ENCODE measurements at places on chromosomes 7 and 10.
A peak's percentile ranks its signal among the peaks of the same experiment; 100 is the strongest.

GRCh38 chr7:76216381-76217082, 14.8 kb downstream of the SRRM3 start:
- no peak for DNase-seq

DNA sequence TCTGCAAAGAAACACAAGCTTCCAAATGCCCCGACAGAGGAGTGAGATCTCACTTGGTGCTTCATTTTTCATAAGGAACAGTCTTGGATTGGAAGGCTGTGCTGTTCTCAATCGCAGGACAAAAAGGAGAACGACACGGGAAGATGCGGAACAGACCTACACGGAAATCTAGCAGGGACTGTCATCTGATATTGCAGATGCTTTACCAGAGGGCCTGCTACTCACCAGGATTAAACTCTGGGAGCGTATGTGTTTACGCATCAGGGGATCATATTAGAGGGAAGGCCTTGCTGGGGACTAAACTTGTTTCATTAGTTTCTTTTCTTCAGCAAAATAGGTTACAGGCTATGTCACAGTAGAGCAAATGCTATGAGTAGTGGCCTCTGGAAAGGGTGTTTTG, 82.8 kb upstream of the EEPD1 start:
- no peak for DNase-seq

DNA sequence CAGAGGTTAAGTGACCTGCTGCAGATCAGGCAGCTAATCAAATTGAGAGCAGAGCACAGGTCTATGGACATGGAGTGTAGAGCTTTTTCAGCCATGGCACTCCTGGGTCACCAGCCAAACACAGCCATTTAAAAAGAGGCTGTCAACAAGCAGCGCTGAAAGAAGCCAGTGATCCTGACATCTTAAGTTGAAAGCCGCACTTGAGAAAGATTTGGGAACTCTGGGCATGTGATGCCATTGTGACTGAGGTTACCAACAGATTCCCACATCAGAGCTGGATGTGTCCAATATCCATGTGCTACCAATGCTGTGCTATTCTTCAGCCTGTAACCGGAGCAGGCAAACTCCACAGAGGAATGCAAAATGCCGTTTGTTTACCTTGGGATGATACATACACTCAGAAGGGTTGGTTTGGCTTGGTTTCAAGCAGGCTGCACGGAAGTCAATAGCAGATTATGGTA, 56.2 kb upstream of the ABLIM1 start:
- no peak for DNase-seq

DNA sequence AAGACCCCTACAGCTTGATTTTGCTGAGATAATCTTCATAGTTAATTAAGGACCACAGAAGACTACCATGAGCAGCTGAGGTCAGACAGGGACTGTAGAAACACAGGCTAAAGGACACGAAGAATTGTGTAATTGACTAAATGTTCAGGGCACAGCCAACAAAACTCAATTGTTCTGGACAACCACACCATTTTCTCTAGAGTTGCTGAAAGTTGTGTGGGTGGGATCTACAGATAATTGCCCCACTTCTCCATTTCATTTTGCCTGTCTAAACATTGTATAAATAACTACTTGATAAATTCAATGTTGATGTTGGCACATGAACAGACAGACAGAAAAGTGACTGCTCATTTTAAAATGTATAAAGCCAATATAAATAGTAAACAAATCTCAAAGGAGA, 39.0 kb upstream of the SLC16A12 start:
- no peak for DNase-seq

DNA sequence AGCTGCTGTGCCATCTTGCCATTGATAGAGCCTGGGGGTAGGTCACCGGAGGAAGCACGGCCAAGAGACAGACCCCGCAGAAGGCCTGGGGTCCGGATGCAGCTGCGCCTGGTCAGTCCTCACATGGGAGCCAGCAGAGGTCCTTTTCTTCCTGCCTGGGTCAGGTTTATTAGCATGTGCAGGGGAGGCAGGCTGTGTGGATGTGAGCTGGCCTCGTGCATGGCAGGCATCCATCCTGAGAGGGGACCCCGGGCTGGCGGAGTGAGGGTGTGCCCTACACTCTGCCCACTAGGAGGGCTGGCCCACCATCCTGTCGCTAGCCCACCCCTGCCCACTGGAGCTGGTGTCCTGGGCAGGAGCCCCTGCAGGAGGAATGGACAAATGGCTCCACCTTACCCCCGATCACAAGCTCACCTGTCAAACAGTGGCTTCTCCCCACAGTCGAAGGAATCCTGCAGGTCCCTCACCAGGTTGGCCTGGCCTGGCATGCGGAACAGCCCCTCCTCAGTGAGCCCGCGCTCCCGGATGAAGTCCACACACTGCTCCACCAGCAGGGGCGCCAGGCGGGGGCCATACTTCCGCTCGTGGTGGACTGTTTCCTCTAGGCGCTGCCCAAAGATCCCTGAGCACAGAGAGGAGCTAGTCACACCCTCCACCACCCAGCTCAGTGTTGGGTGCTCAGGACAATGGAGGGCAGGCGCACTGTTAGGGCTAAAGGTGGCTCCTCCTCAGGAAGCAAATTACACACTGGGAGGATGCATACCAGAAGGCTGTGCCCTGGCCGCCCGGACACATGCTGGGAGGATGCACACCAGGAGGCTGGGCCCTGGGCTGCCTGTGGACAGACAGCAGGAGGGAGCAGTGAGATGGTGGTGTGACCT, 145.4 kb downstream of the ARHGAP22 start:
- DNase-seq = no peak

DNA sequence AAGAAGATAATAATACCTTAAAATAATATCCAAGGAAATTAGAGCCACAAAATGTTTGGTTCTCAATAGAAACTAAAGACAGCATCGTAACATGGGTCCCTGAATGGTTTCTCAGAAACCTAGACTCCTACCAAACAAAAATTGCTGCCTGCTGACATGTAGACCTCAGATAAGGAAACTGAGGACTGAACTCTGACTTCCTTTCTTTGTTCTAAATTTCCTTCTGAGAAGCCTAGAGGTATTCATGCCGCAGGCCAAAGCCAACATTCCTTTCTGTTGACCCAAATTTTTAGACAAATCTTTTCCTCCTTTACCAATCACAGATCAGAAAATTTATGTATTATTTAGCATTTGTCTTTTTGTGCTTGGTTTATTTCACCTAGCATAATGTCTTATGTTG, 816.7 kb upstream of the PHF14 start:
- DNase-seq = no peak

- peak; percentile 75 for DNase-seq
Measured at GRCh38 chr7:37683246-37684120, at the start of gene GPR141. Gene GPR141, plus strand, starts transcription at chr7:37683766. Its CDS starts 56,628 bp downstream, at chr7:37740394.

- DNase-seq = no peak
Measured at GRCh38 chr10:80416479-80417098, 8.2 kb downstream of the PRXL2A start.

- no peak for DNase-seq
Measured at GRCh38 chr7:94417901-94418300, 23.2 kb downstream of the COL1A2 start.

- DNase-seq = no peak
Measured at GRCh38 chr10:3402187-3402751, 229.7 kb upstream of the PITRM1 start.

DNA sequence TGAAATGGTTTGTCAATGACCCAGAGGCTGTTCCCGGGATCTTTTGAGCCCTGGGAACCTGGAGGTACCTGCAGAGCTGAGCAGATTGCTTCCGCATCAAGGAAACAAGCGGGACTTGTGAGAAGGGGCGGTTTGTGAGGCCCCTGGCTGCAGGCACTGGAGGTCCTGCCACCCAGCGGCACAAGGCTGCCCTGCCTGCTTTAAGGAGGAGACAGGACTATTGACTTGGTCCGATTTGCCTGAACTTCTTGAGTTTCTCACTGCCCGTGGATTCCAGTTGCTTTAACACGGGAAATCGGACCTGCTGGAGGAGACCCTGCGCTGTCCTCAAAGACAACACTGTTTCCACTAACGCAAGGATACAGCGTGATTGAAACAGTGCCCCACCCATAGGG, 130.1 kb downstream of the DNAJB6 start:
- no peak for DNase-seq

GRCh38 chr7:151436446-151437158, 3.3 kb downstream of the CRYGN start:
- no peak for DNase-seq

DNA sequence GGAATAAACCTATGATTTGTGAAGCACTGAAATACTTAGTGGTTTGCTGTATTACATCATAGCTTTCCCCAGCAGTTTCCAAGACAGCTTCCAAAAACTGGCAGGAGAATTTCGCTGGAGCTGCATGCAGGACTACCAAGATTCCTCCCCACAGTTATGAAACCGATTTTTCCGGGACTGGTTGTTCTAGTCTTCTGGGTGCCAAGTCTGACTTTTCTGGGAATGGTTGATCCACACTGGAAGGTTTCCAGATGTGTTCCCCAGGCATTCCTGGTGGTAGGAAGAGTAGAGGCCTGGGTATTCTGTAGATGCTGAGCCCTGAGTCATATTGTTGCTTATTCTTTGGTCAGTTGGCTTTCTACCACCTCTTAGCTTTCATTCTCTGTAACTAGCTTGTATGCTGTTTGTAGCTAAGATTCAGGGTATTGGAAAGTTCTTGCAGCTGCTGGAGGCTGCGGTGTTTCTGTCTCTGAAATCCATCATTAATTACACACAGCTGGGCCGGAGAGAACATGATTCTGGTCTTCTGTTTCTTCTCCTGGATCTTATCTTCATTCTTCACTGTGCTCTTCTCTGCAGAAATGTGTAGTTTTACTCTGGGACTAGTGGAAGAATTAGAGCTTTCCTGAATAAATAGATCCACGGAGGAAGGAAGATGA, 6.3 kb downstream of the ABCC2 start:
- no peak for DNase-seq

DNA sequence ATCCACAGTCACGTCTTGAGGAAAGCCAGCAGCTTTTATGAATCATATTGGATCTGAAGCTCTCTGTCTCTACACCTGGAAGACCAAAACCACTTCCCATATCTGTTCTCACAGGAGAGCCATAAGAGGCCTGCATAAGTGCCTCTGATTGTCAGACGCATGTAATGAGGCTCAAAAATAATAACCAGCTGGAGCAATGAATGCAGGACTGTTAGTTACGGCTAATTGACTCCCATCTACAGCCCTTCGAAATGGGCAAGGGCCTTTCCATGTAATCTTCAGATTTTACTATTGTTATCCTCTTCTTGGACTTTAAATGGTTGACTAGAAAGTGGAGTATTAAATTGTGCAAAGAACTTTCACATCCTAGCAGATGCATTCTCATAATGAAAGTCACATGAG, 4.4 kb upstream of the SEMA3C start:
- DNase-seq = no peak

- DNase-seq = no peak
Measured at GRCh38 chr7:158495216-158495615, 92.4 kb downstream of the PTPRN2 start.

DNA sequence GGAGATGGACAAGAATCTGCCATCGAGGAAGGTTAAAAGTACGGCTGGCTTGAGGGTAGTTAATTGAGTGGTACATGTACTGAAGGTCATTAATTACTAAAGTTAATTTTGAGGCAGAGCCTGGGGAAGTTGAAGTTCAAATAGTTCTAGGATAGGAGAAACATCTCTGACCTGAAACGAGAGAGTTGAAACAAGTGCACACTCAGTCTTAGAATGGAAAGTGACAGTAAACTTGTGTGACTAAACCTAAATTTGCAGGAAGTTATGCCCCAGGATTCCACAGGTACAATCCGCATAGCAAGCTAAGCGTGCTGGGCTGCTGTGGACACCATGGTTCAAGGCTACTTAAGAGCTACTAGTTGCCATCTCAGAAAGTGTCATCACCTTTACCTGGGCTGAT, 209.9 kb downstream of the CHCHD3 start:
- no peak for DNase-seq

GRCh38 chr10:122053314-122053713, 64.4 kb downstream of the TACC2 start:
- DNase-seq = no peak

DNA sequence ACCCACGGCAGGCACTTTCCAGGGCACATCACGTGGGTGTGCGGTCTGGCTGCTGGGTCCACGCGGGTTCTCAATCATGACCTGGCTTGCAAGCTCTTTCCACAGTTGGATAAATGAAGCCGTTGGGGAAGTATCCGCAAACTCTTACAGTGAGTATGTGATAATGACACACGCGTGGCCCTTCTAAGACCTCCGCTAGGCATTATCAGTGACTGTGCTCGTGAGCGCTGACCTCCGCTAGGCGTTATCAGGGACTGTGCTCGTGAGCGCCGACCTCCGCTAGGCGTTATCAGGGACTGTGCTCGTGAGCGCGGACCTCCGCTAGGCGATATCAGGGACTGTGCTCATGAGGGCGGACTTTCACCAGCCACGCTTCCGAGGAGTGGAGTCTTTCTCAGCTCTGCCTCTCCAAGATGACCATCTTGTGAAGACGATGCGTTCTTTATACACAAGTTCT, 107.0 kb downstream of the WDR37 start:
- DNase-seq = no peak

GRCh38 chr7:116236020-116236630, 25.8 kb downstream of the TES start:
- no peak for DNase-seq

DNA sequence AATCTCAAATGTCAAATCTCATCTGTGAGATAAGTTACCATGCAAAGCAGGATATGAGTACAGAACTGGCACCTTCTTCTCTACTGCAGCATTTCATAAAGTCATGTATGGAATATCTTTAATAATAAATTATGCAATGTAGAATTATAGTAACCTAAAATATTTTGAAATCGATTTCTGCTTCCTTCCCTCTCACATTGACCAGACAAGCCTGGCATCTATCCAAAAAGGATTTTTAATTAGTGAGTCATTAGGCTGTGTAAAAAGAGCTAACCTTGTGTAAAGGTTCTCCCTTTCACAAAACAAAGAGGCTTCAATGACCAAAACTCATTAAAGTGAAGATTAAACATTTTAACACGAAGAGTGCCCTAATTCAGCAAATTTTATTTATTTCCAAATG, 48.8 kb upstream of the EXOC6 start:
- DNase-seq = no peak

GRCh38 chr7:6621195-6622133, 6.1 kb downstream of the ZNF853 start:
- DNase-seq = no peak

GRCh38 chr7:157644946-157645345, 308.1 kb downstream of the DNAJB6 start:
- no peak for DNase-seq

DNA sequence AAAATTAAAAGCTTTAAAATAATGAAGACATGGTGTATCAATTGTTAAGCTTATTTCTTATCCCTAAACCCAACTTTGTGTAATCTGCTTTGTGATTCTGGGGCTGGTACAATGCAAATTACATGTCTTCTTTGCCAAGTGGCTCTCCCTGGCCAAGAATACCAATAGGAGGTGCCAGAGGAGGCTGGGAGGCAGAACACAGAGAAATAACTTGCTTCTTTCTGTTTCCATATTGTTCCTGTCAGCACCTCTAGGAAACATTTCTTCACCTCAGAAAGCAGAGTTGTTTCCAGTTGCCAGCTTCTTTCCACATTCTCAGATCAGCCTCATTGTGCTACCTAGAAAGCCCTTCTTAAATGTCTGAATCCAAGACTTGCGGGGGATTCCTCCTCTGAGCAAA, 174.4 kb downstream of the MDFIC start:
- no peak for DNase-seq

- no peak for DNase-seq
Measured at GRCh38 chr10:8137726-8138125, 83.2 kb downstream of the GATA3 start.
